ENCODE measurements at places on chromosomes 13 and 19.

- H3K36me3 ChIP-seq = no peaks in the 10 kb centered on the region
- no peak overlapping the region for H3K4me3 ChIP-seq
- peaks cover 18% of the 10 kb centered on the region for H3K4me1 ChIP-seq
- H3K27me3 ChIP-seq = no peaks in the 10 kb centered on the region
- no peak overlapping the region for H3K27ac ChIP-seq
Observed at GRCh38 chr13:32127691-32128090, 96.1 kb downstream of the FRY start.

DNA sequence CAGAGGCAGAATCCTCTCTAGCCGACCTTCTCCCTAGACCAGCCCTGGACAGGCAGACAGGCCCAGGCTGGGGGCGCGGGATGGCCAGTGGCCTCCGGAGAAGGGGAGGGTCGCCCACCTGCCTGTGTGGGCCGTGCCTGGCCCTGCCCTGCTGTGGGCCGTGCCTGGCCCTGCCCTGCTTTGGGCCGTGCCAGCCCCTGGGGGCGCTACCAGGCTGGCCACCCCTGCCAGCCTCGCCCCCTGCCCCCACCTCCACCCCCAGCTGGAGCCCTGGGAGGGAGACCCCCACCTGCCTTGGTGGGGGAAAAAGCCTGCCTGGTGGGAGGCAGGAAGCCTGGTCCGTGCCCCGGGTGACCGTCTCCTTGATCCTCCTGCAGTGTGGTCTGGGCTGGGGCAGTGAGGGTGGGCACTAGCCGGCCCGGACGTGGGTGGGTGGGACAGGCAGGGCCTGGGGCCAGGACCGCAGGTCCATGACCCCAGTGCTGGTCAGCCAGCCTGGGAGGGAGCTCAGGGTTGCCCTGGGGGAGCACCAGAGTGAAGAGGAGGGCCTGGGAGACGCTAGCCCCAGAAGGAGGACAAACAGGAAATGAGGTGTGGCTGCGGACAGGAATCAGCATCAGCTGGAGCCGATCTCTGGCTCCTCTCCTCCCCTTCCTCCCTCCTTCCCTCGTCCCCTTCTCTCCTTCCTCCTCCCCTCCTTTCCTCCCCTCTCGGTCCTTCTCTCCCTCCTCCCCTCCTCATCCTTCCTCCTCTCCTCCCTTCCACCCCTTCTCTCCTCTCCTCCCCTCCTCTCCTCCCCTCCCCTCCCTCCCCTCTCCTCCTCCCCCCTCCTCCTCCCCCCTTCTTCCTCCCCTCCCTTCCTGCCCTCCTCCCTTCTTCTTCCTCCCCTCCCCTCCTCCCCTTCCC is 5.1 kb upstream of the MKNK2 start:
- H3K36me3 ChIP-seq = no peaks in the 10 kb centered on the region
- peak overlapping the region; percentile 89 for H3K27ac ChIP-seq
- H3K4me1 ChIP-seq = peaks cover 80% of the 10 kb centered on the region
- H3K27me3 ChIP-seq = no peaks in the 10 kb centered on the region
- DNase-seq = peak; percentile 91

GRCh38 chr19:32757189-32757588 is 37.6 kb downstream of the TDRD12 start:
- H3K27ac ChIP-seq = no peak overlapping the region
- no peaks in the 10 kb centered on the region for H3K4me1 ChIP-seq
- no peak overlapping the region for H3K4me3 ChIP-seq
- no peaks in the 10 kb centered on the region for H3K27me3 ChIP-seq
- no peak for DNase-seq
- H3K36me3 ChIP-seq = no peaks in the 10 kb centered on the region

GRCh38 chr19:50489461-50490011 is 12.9 kb upstream of the GARIN5A start:
- H3K4me1 ChIP-seq = peaks cover 31% of the 10 kb centered on the region
- H3K27me3 ChIP-seq = no peaks in the 10 kb centered on the region
- no peak for DNase-seq
- no peaks in the 10 kb centered on the region for H3K36me3 ChIP-seq
- peak overlapping the region; percentile 26 for H3K4me3 ChIP-seq

- H3K36me3 ChIP-seq = no peaks in the 10 kb centered on the region
- peak overlapping the region; percentile 45 for H3K27ac ChIP-seq
- DNase-seq = no peak
- H3K4me1 ChIP-seq = peaks cover 34% of the 10 kb centered on the region
- H3K4me3 ChIP-seq = no peak overlapping the region
- H3K27me3 ChIP-seq = no peaks in the 10 kb centered on the region
Observed at GRCh38 chr13:97249796-97250495, 27.8 kb downstream of the MBNL2 start.

GRCh38 chr13:25771202-25771601 is 280.6 kb downstream of the SHISA2 start:
- H3K4me3 ChIP-seq = no peak overlapping the region
- H3K27me3 ChIP-seq = no peaks in the 10 kb centered on the region
- DNase-seq = no peak
- no peak overlapping the region for H3K27ac ChIP-seq

GRCh38 chr19:57583521-57584416 is at the start of gene ZIK1:
TSS of gene ZIK1 (plus strand) at chr19:57584145. CDS start at chr19:57584357, 212 bp downstream.
- no peaks in the 10 kb centered on the region for H3K27me3 ChIP-seq
- H3K4me3 ChIP-seq = peak within 1 kb of the TSS; percentile 62
- peak; percentile 91 for DNase-seq
- H3K4me1 ChIP-seq = peaks cover 12% of the 10 kb centered on the region
- peak within 1 kb of the TSS; percentile 48 for H3K27ac ChIP-seq
- no peaks in the 10 kb centered on the region for H3K36me3 ChIP-seq

DNA sequence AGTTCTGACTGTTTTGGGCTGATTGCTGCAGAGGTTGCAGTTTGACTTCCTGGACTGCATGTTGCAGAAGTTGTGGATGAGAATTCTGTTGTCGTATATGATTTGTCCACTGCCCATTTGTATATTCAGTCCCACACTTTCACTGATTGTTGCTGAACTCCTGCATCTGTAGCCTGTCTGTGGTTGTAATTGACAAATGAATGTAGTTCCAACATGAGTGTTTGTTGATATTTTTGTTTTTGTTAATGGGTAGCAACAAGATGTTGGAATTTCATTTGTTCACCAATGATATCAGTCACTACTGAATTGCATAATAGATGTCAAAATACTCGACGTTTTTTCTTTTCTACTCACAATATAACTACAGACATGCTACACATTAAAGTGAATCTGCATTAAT is 533.9 kb downstream of the DCT start:
- H3K27me3 ChIP-seq = no peaks in the 10 kb centered on the region
- H3K4me3 ChIP-seq = no peak overlapping the region
- H3K36me3 ChIP-seq = no peaks in the 10 kb centered on the region
- no peak overlapping the region for H3K27ac ChIP-seq
- no peaks in the 10 kb centered on the region for H3K4me1 ChIP-seq

- H3K4me1 ChIP-seq = peaks cover 9% of the 10 kb centered on the region
- peak; percentile 68 for DNase-seq
- peak overlapping the region; percentile 98 for H3K27ac ChIP-seq
- H3K36me3 ChIP-seq = peaks cover 22% of the 10 kb centered on the region
- peak overlapping the region; percentile 88 for H3K4me3 ChIP-seq
Observed at GRCh38 chr13:112693831-112694497, 4.1 kb downstream of the ATP11A start.

DNA sequence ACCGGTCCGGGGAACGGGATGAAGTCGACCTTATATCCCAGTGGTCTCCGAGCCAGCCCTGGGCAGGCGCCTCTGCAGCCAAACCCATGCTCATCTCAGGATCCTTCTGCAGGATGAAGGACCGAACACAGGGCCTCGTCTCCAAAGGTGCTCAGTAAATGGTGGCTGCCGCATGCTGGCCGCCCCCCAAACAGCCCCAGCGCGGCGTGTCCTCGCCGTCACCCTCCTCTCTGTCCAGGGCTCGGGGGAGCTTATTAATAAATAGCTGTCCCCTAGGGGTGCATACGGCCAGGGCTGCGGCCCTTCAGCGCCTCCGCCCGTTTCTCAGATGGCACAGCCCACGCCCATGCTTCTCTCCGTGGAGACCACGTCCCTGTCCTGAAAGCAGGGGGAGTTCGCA is 32.6 kb upstream of the SPACA7 start:
- no peak for DNase-seq
- no peaks in the 10 kb centered on the region for H3K4me1 ChIP-seq
- no peak overlapping the region for H3K4me3 ChIP-seq
- H3K27ac ChIP-seq = no peak overlapping the region
- H3K36me3 ChIP-seq = no peaks in the 10 kb centered on the region

DNA sequence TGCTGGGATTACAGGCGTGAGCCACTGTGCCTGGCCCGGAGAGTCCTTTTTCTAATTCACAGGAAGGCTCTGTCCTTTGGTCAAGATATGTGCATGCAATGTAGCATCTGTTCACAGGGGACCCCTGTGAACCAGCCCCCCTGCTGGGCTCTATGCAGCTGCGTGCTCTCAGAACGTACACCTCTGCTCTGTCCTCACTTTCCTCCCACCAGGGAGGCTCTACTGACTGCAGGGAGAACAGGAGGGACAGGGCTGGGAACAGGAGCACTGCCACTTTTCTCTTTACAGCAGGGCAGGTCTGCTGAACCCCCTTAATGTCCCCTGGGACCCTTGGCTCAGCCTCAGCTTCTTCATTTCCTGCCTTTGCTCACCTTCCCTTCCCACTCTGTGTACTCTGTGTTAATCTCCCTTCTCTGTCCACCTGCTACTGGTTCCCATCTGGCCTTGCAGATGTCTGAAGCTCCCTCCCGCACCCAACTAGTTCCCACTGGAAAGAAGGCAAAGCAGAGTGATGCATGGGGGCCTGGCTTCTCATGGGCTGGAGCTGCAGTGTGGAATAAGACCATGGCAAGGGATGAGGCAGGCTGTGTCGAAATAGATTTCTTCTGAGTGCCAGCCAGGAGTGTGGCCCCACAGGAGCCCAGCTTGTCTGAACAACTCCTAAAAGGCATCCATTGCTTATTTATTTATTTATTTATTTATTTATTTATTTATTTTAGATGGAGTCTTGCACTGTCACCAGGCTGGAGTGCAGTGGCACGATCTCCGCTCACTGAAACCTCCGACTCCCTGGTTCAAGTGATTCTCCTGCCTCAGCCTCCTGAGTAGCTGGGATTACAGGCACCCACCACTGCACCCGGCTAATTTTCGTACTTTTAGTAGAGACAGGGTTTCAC is 7.2 kb downstream of the ADGRE2 start:
- H3K27me3 ChIP-seq = no peaks in the 10 kb centered on the region
- H3K36me3 ChIP-seq = peaks cover 76% of the 10 kb centered on the region
- H3K4me3 ChIP-seq = no peak overlapping the region
- DNase-seq = no peak

DNA sequence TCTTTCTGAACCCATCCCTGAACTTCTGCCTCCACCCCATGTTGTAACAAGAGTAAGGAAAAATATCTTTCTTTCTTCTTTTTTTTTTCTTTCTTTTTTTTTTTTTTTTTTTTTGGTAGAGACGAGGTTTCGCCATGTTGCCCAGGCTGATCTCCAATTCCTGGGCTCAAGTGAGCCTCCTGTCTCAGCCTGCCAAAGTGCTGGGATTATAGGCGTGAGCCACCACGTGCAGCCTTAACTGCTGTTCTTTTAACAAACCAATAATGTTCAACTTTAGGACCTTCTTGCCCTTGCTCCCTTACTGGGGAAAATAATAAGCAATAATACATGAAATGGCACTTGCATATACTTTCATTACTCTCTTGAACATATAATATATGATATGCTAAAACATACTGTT is 19.6 kb downstream of the GPR183 start:
- no peak overlapping the region for H3K4me3 ChIP-seq
- no peaks in the 10 kb centered on the region for H3K36me3 ChIP-seq
- DNase-seq = no peak

GRCh38 chr13:75656425-75656989 is 20.4 kb downstream of the LMO7 start:
- no peak overlapping the region for H3K4me3 ChIP-seq
- no peak for DNase-seq
- no peaks in the 10 kb centered on the region for H3K4me1 ChIP-seq

GRCh38 chr13:59566561-59566960 is 597.2 kb downstream of the DIAPH3 start:
- no peak overlapping the region for H3K4me3 ChIP-seq
- no peaks in the 10 kb centered on the region for H3K27me3 ChIP-seq
- no peaks in the 10 kb centered on the region for H3K4me1 ChIP-seq
- H3K27ac ChIP-seq = no peak overlapping the region

Measured in left lung (tissue), 14 donors.